Dermis blood vessel endothelial cell (primary cell): ENCODE measurements at places on chromosomes 4 and X. TPM values are rescaled to one million over a fixed set of nuclear protein-coding genes. Genes with fewer than 3 reads are reported as not detected.
A peak's percentile ranks its signal among the peaks of the same experiment; 100 is the strongest.

GRCh38 chr4:13378973-13379759 is 105.0 kb downstream of the RAB28 start:
- no peak for DNase-seq

DNA sequence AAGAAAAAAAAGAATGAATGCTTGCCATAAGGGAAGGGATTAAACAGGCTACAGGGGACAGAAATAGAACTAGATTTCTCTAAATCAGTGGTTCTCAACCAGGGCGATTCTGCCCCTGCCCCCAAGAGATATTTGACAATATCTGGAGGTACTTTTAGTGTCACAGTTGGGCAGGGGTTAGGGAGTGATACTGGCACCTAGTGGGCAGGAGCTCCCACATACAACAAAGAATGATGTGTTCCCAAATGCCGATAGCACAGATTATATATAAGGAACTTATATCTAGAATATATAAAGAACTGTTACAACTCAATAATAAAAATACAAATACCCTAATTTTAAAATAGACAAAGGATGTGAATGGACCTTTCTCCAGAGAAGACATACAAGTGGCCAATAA is 14.7 kb downstream of the S100G start:
- peak; percentile 29 for DNase-seq

DNA sequence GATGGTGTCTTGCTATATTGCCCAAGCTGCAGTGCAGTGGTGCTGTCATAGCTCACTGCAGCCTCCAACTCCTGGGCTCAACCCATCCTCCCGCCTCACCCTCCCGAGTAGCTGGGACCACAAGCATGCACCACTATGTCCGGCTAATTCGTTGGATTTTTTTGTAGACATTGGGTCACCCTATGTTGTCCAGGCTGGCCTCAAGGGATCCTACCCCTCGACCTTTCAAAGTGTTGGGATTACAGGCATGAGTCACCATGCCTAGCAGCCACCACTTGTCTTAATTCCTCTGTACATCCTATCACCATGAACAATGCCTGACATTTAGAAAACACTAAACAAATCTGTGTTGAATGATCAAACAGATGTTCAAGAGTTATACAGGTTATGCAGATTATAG is 76.7 kb downstream of the NLGN4X start:
- no peak for DNase-seq

- peak; percentile 67 for DNase-seq
Measured at GRCh38 chrX:40140706-40141499, 43.1 kb upstream of the BCOR start.

GRCh38 chrX:41236629-41237028 is 97.3 kb upstream of the DDX3X start:
- peak; percentile 6 for DNase-seq

Gene NEIL3
- 2.4 and 6.8 TPM in 2 replicates for total RNA-seq

Gene GATA1
- not detected in 2 replicates for total RNA-seq

Gene TEC
- 1.7 and 1.9 TPM in 2 replicates for total RNA-seq
